Naive thymus-derived CD4-positive, alpha-beta T cell (primary cell): ENCODE measurements at places on chromosomes 16 and 17. TPM values are rescaled to one million over a fixed set of nuclear protein-coding genes. Genes with fewer than 3 reads are reported as not detected.

GRCh38 chr17:28397687-28398279, 8.2 kb downstream of the SLC46A1 start:
- DNase-seq, result no peak

GRCh38 chr17:81599719-81600486, 37.0 kb downstream of the NPLOC4 start:
- DNase-seq, result no peak

DNA sequence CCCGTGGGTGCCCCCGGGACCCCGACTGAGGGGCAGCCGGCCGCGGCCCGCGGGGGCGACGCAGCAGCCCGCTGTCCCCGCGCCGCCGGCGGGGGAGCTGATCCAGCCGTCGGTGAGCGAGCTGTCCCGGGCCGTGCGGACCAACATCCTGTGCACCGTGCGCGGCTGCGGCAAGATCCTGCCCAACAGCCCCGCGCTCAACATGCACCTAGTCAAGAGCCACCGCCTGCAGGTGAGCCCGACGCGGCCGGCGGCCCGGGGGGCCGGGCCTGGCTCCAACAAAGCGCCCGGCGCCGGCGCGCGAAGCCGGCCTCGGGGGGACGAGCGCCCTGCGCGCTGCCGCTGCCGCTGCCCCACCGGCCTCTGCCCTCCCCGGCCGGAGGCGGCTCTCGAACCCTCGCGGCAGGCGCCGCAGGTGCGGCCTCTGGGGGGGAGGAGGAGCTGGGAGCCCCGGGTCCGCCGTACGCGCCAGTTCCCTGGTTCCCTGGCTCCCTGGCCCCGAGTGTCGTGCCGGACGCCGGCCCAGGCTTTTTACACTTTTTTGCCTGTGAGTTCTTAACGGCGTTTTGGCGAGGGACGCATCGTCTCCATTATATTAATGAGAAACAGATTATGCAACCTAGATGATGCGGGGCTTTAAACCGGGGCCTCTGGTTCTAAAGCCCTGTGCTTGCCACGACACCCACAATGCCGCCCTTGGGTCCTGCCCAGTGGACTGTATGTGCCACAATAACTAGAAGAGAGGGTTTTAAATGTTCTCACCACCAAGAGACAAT, 521 bp downstream of the ATMIN start:
- peak; percentile 12 for DNase-seq

- no peak for DNase-seq
Measured at GRCh38 chr17:6186998-6187397, 116.8 kb downstream of the WSCD1 start.

GRCh38 chr16:52451971-52452421, 94.9 kb downstream of the TOX3 start:
- no peak for DNase-seq

The C16orf54 gene
- total RNA-seq, result 63.4 and 63.9 TPM in 2 replicates
